ENCODE measurements at places on chromosomes 13 and 19.

- no peak for DNase-seq
Observed at GRCh38 chr13:61608138-61608537, 192.5 kb upstream of the PCDH20 start.

DNA sequence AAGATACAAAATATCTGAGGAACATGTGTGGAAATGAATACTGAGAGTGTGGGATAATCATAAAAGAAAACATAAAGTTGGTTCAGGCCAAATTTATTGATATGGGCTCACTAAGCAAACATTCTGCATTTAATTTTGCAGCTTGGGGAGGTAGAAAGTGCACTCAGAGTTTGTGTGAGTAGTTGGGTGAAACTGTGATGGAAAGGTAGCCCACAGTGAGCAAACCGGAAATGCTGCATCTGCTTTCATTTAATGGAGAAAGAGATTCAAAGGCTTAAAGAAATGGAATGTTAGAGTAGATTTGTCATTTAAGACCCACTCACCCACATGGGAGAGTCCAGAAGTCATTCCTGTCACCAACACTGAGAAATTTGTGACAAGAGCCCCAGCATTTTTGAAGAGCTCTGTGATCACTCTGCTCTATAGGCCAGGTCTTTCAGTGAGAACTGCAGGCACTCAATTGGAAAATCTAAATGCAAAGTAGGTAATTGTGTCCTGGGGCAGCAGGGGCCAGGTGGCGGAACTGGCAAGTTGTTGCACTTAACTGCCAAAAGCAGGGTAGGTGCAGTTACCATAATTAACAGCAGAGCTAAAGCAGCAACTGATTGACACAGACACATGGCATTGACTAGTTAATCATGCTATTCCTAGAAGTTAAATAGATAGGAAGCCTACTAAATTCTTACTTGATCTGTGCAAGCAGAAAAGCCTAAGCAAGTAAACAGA lies 1228.3 kb upstream of the PCDH20 start:
- no peak for DNase-seq

DNA sequence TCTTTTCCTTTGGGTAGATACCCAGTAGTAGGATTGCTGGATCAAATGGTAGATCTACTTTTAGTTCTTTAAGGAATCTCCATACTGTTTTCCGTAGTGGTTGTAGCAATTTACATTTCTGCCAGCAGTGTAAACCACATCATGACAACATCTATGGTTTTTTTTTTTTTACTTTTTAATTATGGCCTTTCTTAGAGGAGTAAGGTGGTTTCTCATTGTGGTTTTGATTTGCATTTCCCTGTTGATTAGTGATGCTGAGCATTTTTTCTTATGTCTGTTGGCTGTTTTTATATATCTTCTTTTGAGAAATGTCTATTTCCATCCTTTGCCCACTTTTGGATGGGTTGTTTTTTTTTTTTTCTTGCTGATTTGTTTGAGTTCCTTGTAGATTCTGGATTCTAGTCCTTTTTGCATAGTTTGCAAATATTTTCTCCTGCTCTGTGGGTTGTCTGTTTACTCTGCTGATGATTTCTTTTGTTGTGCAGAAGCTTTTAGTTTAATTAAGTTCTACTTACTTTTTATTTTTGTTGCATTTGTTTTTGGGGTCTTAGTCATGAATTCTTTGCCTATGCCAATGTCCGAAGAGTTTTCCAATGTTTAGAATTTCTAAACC lies 38.8 kb downstream of the TDRD3 start:
- no peak for DNase-seq

GRCh38 chr13:98556968-98557631 lies 19.8 kb downstream of the STK24 start:
- peak; percentile 24 for DNase-seq

DNA sequence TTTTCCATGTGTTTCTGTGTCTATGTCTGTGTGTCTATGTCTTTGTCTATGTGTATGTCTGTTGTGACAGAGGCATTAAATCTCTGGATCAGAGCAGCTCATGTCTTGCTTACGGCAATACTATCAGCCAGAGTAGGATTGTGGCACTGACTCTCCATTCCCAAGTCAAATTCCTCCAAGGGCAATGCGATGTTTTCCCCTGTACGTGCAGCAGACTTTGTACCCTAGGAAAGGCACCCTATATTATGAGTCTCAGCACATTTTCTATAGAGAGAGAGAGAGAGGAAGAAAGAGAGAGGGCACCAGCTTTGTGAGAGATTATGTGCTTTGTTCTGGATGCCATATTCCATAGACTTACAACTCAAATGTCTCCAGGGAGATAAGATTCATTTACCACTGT lies 11.1 kb downstream of the CYP4F3 start:
- DNase-seq: no peak

DNA sequence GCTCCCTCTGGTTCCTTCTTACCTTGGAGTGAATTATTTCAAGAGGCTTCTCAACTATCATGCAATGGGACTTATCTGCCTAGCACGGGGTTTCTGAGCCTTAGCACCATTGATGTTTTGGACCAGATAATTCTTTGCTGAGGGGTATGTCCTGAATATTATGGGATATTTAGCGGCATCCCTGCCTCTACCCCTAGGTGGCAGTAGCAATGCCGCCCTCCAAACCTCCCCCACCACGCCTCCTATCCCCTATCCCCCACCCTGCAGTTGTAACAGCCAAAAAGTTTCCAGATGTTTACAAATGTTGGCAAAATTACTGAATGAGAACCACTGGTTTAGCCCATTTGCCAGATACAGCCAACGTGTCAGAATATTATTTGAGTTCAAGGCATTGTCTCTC lies 125.5 kb downstream of the POSTN start:
- no peak for DNase-seq

DNA sequence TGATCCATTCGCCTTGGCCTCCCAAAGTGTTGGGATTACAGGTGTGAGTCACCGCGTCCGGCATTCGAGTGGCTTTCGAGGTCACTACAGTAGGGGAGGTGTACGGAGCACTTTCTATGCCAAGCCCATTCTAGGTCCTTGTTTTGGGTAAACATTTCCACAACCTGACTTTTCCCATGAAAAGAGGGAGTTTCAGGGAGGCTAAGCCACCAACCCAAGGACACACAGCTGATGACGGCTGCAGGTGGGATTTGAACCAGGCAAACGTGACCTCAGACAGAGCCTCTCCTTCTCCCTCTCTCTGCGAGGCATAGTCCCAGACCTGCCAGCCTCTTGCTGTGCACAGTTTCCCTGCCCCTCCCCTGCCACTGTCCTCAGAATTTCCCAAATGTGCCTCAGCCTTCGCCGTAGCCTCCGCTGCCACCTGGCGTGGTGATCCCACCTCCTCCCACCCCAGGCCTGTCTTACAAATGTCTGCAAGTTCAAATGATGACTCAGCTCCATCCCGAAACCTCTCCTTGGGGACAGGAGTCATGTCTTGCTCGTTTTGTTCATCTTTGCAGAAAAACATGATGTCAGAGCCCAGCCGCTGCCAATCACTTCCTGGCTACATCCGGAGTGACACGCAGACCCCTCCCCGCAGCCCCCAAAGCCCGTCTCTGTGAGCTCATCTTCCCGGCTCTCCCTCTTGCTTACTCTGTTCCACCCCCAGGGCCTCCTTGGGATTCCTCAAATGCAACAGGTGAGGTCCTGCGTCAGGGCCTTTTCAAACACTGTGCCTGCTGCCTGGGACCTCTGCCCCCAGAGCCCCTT lies 6.6 kb upstream of the GADD45B start:
- no peak for DNase-seq

DNA sequence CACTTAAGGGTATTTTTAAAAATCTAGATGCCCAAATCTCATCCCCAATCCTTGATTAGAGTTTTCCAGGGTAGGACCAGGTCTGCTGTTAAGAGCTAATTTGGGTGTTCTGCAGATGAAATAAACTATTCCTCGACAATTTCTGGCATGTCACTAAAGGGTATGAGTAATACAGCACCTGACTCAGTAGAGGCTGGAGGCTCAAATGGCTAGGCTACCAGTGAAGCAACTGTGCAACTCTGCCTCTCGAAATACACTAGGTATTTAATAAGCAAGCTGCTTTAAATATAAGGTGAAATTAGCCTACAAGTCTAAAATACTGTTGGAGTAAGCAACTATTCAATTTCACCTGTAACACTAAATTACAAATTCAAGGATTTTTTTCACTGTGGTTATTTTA lies 1.5 kb downstream of the RNF6 start:
- DNase-seq: no peak

DNA sequence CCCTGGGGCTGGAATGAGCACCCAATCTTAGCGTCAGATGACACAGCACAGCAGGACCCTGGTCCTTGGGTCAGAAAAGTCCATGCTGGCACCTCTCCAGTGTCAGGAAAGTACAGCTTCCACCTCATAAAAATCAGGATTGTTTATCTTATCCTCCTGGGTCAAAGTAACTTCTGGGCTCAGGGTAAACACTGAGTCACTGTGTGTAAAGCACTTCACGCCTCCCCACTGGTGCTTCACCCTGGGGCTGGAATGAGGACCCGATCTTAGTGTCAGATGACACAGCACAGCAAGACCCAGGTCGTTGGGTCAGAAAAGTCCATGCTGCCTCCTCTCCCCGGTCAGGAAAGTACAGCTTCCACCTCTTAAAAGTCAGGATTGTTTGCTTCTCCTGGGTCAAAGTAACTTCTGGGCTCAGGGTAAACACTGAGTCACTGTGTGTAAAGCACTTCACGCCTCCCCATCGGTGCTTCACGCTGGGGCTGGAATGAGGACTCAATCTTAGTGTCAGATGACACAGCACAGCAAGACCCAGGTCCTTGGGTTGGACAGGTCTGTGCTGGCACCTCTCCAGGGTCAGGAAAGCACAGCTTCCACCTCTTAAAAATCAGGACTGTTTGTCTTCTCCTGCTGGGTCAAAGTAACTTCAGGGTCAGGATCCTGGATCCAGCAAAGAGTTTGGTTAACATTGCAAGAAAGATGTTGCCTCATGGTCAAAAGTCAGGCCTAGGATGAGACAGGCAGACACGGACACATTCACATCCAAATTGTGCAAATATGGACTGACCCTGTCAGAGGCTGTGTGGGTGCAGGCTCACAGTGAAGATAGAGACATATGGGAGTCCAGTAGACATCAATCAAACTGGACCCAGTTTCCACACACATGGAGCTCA lies 39.2 kb upstream of the CYP2A7 start:
- no peak for DNase-seq

- no peak for DNase-seq
Observed at GRCh38 chr13:37118016-37118415, 12.6 kb upstream of the CSNK1A1L start.

GRCh38 chr19:2250766-2251105 lies 1.6 kb downstream of the AMH start:
- no peak for DNase-seq
